Stimulated activated CD4-positive, alpha-beta T cell treated with anti-CD3 and anti-CD28 coated beads, Interleukin-1b, Interleukin-23, amount 100 ng/mL, for 1 hour (primary cell): ENCODE measurements at places on chromosomes 5 and 9.

DNA sequence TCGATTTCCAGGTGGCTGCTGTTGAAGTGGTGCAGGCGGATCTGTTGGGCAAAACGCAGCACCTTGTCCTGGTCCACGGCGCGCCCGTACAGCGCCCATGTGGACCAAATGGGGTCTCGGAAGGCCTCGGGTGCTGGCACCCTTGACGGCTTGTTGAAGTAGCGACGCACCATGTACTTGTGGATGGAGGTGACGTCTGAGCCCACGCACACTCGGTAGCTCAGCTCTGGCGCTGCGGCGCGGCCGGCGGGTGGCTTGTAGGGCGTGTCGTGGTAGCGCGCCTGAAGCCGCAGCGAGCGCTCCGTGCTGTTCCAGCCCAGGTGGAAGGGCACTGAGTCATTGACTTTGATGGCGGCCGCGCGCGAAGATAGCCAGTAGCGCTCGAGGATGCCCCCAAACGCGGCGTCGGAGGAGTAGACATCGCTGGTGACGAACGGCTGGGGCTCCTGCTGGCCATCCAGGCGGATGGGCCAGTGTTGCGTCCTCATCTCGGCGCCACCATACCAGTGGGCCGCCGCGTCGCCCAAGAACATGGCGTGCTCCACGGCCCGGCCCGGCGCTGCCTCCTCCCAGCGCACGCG, 4.7 kb downstream of the MYORG start:
- no peak for DNase-seq

DNA sequence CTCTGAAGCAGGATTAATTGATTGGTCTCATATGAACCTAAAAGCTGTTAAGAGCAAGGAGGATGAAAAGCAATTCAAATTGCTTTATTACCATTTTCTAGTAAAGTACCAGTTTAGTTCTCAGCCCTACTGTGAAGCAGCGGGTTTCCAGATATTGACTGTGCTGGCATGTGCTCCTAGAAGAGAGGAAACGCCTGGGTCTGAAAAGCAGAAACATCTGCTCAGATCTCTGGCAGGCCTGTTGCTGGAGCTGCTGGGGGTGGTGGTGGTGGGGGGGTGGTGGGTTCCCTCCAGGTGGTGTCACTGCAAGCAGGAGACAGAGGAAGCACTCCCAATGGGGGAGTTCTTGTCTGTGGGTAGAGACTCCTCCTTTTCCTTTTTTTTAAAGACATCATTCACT, 105.5 kb upstream of the ZNF462 start:
- no peak for DNase-seq

DNA sequence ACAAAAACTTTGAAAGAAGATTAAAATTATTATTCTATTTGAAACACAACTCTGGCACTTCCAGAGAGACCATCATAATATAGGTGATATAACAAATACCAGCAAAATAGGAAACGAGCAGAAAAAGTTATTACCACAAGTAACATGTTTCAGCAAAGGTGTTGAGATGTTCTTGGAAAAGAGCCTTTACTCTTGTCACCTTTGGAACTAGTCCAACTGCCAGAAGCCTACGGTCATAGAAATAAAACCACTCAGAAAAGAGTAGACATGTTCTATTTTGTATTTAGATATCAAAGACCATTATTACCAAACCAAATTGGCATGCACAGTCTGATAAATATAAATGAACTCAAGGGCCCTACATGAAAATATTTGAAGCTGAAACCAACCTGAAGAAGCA, 145.0 kb upstream of the DMAC1 start:
- no peak for DNase-seq

DNA sequence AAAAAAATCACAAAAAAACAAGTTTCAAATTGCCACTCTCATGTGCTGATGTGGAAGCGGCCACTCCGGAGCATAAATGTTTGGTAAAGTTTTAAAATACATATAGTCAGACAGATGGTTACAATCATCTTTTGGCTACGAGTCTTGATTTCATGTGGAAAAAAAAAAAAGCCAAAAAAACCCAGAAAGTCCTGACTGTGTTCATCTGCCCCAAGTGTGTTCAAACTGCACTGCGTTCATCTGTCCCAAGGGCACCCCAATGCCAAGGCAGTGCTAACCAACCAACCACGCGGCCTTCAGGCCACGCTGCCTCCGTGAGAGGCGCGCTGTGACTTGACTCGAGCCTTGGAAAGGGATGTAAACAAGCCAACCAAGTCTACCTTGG, 127.1 kb downstream of the MYO10 start:
- no peak for DNase-seq

DNA sequence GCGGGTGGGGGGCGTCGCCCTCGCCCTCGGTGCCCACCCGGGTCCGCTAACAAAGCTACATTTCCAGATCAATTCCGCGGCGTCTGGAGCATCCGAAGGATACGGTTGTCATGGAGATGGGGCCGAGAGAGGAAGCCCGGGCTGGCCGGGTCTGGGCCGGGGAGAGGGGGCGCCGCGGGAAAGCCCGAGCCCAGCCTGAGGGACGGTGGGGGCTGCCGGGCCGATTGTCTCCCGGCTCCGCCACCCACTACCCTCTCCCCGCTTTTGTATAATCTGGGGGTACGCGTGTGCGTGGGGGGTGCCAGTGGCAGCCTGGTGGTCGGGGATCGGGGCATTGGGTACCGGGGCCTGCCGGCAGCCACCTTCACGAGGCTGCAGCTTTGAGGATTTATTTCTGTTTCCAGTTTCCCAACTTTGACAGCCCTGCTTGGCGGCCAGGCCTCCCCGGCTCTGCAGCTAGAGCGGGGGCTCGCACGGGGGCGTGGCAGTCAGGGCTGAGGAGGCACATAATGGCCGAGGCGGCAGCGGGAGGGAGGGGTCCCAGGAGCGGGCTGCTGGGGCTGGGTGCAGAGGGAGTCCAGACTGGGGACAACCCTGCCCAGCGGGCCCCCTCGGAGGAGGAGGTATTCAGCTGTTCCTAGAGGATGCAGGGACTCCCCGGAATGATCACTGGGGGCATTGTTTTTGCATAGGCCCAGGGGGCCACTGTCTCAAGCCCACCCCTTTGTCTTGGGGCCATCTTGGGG, 626 bp downstream of the PSD2 start:
- DNase-seq = no peak

- DNase-seq = no peak
Measured at GRCh38 chr9:19156805-19157204, 29.5 kb upstream of the PLIN2 start.

DNA sequence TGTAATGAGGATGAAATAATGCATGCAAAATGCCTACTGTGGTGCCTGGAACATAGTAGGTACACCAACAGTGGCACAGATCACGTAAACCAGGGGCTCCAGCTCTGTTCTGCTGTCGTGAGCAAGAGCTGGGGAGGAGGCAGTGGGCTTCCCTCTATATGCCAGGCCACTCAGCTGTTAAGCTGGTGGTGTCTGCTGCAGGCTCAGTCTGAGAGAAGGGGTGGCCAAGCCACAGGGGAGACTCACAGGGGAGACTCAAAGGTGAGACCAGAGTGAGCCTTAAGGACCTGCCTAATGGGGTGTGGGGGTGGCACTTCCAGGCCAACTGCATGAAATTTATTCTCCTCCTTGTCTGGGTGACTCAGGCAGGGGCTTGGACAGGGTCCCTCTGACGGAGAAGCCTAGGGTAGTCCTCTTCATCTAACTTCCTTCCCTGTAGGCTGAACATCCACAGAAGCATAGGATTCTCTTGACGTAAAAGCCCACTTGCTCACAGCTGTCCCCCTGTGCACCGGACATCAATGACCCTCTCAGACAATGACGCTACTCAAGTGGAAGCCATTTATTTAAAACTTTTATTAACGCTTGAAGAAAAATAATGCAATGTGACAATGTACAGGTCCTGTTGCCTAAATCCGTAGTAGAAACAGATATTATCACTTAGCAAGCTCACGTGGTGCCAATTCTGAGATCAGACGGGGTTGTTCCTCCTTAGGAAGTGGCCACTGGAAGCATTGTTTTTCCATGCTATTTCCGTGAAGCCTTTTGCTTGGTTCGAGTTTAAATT, 13.9 kb downstream of the STC2 start:
- DNase-seq = no peak

DNA sequence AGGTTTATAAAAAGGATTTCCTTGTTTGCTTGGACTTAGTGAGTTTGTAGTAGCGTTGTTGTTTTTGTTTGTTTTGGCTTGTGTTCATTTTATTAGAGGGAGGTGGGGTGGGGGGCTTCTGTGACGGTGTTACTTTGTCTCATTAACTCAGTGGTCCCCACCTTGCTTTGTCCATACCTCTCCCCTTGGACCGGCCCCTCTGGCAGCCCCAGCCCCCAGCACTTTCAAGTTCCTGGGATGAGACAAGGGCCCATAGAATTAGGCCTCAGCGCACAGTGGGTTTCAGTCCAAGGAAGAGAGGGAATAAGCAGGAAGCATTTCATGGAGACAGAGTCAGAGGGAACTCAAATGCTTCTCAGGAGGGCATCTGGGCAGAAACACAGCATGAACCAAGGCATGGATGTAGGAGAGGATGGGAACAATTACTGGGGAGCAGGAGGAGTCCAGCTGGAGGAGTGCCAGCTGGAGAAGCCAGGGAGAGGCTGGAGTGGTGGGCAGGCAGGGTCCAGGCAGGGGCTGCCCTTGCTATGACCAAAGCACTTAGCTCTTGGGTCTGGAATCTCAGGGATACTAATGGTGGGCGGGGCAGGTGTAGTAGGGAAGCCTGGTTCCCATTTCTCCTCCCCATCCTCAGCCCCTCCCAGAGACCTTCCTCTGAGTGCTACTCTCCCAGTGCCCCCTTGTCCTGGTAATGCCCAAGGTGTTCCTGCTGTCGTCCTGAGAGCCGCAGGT, 23.5 kb upstream of the ENHO start:
- DNase-seq = no peak

DNA sequence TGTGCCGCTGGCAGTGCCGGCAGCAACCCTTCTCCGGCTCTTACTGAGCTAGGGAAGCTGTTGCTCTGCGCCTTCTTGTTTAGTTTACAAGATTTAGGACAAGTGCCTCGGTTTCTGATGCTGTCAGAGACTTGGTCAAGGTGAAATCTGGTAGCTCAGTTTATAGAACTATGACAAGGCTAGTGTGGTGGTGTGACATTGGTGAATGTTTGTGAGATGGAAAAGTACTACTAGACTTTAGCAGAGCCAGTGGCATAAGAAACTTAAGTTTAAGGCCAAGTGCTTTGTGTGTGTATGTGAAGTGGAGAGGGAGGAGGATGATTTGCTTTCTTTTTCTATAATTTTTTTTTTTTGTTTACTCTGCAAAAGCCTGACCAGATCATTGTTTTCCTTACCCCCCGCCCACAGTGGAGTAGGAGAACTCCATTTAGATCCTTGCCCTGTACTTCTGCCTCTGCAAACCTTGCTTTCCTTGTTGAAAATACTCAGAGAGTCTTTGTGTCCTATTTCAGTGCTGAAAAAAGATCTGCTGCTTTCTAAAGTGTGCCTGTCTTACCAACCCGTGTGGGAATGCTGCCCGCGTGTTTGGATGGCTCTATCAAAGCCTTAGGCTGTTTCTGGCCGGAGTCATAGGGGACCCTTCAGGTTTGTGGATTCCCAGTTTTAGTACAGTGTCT, 75.9 kb downstream of the TRIO start:
- DNase-seq = no peak
